ENCODE measurements at places on chromosomes 5 and 9.

DNA sequence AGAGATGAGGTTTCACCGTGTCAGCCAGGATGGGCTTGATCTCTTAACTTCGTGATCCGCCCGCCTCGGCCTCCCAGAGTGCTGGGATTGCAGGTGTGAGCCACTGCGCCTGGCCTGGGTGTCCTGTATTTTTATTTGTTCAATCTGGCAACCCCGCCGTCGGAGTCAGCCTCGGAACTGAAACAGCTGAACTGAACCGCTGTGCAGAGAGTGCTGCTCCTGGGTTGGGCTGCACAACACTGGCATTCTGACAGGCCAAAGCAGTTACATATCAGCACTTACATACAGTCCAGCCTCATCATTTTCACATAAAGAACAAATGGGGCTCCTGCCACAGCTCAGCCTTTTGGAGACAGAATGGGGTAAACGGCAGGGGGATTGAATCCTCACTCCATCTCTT lies 185.6 kb downstream of the C9orf50 start:
- DNase-seq: no peak

GRCh38 chr9:130276121-130276520 lies 10.6 kb downstream of the HMCN2 start:
- no peak for DNase-seq

GRCh38 chr5:127906562-127907204 lies 176.9 kb upstream of the SLC12A2 start:
- no peak for DNase-seq

DNA sequence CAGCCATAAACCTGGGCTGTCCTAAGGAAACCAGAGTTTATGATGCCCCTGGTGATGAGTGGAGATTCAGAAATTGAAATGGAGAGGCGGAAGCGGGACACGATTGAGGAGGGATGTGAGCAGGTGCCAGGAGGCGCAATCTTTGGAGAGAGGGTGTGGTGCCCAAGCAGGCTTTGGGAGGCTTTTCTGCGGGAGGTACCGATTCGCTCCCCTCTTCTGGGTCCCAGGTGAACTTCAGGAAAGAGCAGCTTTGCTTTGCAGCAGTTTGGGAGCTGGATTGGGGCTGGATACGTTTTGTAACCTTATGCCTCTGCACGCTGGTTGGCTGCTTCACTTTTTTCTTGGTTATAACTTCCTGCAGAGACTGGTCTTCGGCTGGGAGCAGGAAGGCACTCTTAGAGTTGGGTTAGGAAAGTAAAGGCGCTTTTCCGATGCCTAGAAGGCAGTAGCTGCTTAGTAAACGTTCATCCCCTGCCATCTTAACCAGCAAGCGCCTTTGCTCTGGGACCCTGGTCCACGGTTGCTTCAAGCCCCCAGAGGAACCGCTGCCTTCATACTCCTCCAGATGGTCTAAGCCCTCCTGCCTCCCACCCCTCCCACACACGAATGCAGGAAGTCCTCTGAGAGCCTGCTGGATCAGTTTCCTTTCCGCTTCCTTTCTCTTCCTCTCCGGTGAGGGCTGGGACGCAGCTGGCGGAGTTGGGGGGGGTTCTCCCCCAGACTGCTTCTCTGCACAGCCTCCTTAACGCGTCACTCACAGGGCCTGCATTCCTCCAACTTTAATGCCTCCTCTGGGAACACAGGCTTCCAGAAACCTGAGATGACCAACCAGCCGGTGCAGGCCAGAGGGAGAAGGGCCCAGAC lies 15.2 kb upstream of the NEK6 start:
- no peak for DNase-seq

DNA sequence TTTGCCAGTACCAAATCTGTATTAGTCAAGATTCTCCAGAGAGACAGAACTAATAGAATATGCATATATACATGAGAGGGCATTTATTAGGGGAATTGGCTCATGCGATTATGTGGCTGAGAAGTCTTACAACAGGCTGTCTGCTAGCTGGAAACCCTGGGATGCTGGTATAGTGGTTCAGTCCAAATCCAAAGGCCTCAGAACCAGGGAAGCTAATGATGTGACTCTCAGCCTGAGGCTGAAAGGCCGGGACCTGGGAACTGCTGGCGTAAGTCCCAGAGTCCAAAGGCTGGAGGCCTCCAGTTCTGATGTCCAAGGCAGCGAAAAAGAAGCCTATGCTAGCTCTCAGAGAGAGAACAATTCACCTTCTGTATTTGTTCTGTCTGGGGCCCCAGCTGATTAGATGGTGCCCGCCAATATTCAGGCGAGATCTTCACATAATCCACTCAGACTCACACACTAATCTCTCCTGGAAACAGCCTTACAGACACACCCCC lies 84.1 kb downstream of the KIAA1958 start:
- no peak for DNase-seq

DNA sequence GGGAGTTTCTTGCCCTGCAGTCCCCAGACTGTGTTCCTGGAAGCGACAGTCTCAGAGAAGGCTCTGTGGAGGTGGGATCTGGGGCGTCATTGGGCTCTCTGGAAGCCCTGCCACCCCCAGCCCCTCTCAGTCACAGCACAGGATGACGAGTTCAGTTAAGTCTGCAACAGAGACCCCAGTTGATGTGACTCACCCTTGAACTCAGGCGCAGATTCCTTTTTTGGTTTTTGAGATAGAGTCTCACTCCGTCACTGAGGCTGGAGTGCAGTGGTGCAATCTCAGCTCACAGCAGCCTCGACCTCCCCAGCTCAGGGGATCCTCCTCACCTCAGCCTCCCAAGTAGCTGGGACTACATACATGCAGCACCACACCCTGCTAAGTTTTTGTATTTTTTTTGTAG lies 8.3 kb downstream of the HRH2 start:
- no peak for DNase-seq

DNA sequence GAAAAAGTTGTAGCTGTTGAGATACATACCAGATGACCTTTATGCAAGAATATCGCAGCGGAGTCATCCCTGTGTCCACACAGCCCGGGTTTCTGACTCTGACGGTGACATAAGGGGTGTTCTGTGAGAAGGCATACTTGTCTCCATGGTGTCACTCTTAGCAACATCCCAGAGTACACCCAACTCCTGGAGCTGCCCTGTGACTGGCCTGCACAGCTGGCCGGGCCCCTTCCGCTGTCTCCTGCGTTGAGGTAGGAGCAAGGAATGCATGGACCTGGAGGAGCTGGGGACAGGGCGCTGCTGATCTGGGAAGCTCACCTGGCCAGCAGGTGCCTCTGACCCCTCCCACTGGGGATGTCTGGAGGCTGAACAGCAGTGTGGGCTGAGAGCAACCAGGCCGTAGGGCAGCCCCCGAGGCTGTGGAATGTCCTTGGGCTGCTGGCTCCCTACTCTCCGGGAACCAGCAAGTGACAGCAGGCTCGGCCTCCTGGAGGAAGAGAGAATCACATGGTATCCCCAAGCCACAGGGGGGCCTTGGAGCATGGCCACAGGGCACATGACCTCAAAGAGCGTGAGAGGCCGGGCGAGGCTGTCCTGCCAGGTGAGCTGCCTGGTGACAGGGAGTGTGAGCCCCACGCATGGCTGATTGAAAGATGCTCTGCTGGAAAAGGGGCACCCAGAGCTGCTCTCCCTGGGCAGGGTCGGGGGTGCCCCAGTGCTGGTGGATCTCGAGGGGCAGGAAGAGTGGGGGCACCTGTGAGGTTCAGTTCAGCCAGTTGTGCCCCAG lies 113.4 kb downstream of the MRPL36 start:
- no peak for DNase-seq

- no peak for DNase-seq
Observed at GRCh38 chr5:132083071-132083678, 9.6 kb downstream of the CSF2 start.

DNA sequence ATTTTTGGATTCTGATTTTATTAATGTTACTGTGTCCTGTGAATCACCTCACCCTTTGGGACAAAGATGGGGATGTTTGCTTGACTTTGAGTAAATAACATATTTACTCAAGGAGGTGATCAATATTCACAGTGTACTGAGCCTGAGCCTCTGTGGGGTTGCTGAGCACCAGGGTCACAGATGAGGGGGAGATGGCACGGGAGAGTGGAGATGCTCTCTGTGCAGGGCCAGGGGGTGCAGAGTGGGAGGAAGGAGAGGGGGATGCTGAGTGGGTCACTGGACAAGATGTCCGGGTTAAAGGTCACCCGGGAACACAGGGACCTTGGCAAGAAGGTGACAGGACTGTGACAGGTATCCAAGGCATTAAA lies 4.0 kb downstream of the SQSTM1 start:
- DNase-seq: no peak

DNA sequence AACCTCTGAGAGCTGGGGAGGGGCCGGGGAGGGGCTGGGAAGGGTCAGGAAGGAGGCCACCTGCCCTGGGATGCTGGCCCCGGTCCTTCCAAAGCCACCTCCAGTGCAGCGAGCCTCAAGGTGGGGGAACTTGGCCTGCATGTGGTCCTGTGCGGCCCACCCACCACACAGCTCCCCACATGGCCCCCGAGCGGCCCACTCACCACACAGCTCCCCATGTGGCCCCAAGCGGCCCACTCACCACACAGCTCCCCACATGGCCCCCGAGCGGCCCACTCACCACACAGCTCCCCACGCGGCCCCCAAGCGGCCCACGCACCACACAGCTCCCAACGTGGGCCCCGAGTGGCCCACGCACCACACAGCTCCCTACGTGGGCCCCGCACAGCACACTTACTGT lies 2.0 kb upstream of the LCN10 start:
- DNase-seq: no peak

DNA sequence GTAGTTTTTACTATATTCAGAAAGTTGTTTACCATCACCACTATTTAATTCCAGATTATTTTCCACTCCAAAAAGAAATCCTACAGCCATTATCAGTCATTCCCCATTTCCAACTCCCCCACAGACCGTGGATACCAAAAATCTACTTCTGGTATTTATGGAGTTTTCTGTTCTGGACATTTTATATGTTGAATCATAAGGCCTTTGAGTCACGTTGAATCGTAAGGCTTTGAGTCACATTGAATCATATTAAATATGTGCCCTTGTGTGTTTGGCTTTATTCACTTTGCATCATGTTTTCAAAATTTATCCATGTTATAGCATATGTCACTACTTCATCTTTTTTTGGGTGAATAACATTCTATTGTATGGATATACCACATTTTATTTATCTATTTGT lies 454.1 kb upstream of the NUDT12 start:
- DNase-seq: no peak

DNA sequence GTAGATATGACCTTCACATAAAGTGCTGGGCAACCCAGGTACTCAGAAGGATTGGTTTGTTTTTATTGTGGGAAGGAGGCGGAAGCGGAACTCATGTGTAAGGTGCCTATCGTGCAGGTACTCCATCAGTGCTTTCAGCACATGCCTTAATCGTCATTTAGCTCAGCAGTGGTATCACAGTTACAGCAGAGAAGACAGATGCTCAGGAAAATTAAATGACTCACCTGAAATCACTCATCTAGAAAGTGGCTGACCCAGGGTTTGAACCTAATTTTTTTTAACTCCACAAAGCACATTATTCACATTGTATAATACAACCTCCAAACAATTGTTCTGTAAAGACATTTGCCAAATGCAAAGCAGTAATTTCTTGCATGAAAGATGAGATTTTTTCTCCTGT lies 2.2 kb downstream of the C5orf46 start:
- no peak for DNase-seq

GRCh38 chr5:43140286-43140685 lies 19.6 kb downstream of the ZNF131 start:
- DNase-seq: no peak

DNA sequence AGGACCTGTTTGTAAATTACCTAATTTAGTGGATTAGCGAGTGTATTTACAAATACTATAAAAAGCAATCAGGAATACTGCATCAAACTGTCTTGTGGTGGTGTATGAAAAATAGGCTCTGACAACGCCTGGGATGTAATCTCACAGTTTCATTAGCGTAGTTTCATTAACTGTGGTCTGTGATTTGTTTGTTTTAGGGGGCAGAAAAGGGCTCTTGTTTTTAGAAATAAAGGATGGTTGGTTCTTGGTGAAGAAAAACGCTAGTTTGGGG lies 1.4 kb downstream of the SLC44A1 start:
- no peak for DNase-seq

DNA sequence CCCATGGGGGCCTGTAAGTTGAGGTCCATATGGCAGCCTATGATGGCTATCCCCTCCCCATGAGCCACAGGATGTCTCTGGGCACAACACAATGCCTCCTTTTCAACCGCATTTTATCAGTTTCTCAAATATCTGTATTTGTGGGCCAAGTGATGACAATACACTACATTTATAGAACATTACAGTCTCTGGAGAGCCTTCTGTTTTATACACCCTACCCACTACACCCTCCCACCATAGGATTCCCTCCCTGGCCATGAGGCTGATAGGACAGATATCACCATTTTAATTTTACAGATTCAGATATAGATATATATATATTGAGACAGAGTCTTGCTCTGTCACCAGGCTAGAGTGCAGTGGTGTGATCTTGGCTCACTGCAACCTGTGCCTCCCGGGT lies 236.8 kb downstream of the ENC1 start:
- DNase-seq: no peak

GRCh38 chr9:36772449-36773403 lies 200.0 kb downstream of the MELK start:
- DNase-seq: no peak

GRCh38 chr5:133317558-133317957 lies 265.7 kb downstream of the HSPA4 start:
- no peak for DNase-seq

- no peak for DNase-seq
Observed at GRCh38 chr5:154967421-154968024, 26.6 kb downstream of the MRPL22 start.

GRCh38 chr5:169050636-169051035 lies 250.3 kb downstream of the SLIT3 start:
- DNase-seq: no peak

DNA sequence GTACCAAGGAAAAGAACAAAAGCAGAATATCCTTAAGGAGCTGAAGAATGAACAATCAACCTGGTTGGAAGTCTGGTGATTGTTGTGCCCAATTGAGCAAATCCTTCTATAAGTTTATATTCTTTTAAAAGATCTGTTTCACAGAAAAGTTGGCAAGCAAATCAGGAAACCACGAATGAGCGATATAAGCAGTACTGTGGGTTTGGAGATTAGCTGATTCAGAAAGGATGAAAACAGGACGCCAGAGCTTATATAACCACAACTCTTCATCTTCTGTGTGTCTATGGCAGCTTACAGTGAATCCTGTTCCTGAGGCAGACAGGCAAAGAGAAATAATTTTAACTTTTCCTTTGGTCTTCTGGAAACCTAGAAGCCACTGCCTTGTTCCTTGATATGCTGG lies 61.7 kb downstream of the SLC38A9 start:
- no peak for DNase-seq

DNA sequence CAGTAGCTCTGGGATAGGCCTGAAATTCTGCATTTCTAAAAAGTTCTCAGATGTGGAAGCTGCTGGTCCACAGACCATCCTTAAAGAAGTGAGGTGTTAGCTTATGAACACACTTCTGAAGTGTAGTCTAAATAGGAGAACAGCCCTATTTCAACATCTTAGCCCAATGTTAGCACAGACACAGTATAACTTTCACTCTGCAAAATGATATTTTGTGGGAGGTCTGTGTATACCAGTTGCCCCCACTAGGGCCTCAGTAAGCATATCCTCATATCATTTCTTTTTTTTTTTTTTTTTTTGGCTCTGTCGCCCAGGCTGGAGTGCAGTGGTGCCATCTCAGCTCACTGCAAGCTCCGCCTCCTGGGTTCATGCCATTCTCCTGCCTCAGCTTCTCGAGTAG lies 7.5 kb upstream of the HABP4 start:
- DNase-seq: no peak

GRCh38 chr5:93916872-93917271 lies 175.5 kb upstream of the POU5F2 start:
- DNase-seq: no peak
